Stimulated activated CD8-positive, alpha-beta memory T cell treated with anti-CD3 and anti-CD28 coated beads, Interleukin-2, amount 100 ng/mL, for 1 hour (primary cell): ENCODE measurements at places on chromosomes 1 and 21.
A peak's percentile ranks its signal among the peaks of the same experiment; 100 is the strongest.

- no peak for DNase-seq
Observed at GRCh38 chr1:188406636-188407035, 1577.9 kb downstream of the PLA2G4A start.

DNA sequence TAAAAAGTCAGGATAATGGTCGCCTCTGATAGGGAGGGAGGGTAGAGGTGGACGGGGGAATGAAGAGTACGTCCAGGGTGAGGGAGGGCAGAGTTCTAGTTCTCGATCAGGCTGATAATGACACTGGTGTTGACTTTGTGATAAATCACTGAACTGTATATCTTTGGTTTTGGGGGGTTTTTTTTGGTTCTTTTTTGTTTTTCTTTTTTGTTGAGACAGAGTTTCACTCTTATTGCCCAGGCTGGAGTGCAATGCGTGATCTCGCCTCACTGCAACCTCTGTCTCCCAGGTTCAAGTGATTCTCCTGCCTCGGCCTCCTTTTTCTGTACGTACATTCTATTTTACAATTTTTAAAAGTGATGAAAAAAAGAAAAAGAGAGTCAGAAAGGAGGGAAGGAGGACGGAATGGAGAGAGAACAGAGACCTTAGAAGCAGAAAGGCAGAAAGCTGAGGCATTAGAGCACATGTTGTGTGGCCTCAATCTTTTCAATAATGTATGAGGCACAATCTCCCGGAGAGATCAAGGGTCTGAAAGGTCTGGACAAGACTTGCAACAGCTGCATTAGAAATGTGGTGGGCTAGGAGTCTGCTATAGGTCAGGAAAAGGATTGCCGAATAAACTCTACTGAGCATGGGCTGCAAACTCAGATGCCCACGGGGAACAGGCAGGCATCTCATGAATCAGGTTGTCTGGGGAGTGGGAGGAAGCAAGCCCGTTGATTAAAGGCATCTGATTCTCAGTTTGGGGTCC lies 174.8 kb downstream of the TOMM20 start:
- no peak for DNase-seq

GRCh38 chr1:91891969-91892368 lies 6.0 kb upstream of the TGFBR3 start:
- no peak for DNase-seq

- DNase-seq: no peak
Observed at GRCh38 chr21:44850905-44851657, 22.4 kb downstream of the PTTG1IP start.

- no peak for DNase-seq
Observed at GRCh38 chr1:119593805-119594204, 54.3 kb downstream of the ZNF697 start.

DNA sequence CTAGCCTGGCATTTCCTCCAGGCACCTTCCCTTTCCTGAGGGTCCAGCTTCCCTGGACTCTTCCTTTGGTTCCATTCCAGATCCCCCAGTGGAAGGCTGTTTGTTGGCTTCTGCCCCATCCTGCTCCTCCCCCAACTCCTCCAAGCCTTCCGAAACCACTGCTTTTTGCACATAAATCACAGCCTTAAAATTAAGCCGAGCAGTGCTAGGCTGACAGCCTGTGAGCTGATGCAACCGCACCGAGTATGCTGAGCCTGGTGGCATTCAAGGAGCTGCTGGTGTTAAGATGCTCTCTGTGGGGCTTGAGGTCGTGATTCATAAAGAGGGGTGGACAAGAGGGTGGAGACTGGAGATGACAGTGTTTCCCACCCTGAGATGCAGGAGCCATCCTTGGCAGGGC lies 266.6 kb upstream of the C1orf174 start:
- DNase-seq: no peak

- DNase-seq: no peak
Observed at GRCh38 chr1:204191456-204191855, 4.8 kb downstream of the KISS1 start.

- DNase-seq: no peak
Observed at GRCh38 chr1:174448974-174449373, 1.2 kb downstream of the GPR52 start.

DNA sequence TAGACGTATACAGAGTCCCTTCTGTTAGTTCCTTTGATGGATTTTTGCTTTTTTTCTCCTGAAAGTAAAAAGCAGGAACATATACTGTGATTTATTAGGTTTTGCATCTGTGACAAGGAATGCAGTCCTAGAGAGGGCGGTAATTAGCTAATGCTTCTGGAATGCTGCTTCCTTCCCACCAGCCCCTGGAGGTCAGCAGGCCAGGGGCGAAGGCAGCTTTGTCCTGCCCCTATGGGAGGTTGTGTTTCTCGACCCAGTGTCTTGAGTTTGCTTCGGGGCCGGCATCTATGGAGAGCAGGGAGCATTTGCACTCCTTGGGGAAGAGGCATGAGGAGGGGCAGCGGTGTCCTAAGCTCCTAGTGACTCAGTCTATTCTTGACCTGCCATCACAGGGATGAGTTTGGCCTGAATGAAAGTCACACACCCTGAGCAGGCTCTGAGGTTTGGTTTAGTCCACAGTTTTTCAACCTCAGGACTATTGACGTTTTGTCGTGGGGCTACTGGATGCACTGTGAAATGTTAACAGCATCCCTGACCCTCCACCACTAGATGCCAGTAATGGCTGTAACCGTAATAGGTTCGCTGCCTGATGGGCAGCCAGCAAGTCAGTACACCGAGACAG lies 85.0 kb upstream of the KCNJ15 start:
- no peak for DNase-seq

DNA sequence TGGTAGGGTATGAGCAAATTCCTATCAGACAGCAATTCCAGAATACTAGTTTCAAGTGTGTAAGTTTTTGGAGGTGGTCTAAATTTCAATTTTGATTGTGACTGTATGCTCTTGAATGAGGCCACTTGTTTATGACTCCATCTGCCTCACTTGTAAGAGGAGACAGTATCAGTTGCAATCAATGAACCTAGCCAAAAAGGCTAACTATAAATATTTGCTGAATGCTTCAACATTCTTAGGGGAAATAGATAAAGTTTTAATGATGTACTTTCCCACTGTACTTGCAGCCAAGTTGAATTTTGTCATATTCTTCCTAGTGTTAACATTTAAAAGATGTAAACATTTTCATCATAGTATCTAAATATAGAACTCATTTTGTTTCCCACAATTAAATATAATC lies 32.1 kb upstream of the RWDD3 start:
- no peak for DNase-seq

DNA sequence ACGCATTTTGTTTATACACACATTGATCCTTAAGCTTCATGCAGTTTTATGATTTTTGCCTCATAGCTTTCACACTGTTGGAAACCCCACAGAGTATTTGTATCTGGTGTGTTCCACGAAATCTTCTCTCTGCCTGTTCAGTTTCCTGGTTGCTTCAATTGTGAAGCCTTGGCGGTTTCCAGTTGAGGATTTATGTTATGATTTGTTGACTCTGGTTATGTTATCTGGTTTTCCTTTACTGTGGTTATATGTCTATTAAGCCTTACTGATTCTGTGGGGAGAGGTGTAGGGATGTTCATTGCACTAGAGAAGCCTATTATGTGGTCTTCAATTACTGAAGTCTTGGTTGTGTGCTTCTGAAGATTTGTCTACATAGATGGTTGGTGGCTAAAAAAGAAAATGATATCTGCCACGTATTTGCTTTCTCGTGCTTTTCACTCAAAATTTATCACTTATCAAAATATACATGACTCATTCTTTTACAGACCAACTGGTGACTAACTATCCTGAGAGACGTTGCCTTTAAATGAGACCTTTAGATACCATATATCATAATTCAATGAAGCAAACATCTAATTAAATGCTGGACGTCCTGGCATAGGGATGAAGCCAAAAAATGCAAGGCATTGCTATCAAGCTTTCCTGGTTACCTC lies 488.0 kb upstream of the B3GALT2 start:
- no peak for DNase-seq

DNA sequence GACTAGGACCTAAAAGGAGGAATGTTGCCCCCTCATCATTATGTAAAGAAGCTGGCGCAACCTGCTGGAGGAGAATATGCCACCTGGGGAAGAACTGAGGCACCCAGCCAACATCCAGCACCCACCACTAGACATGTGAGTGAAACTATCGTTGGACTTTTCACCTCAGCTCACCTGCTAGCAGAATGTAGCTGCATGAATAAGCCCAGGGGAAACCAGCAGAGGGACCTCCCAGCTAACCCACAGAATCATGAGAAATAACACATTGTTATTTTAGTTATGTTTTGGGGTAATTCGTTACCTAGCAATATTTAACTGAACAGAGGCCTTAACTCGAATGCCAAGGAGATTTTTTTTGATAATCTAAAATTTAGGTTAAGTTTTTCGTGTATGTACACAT lies 542.5 kb upstream of the DAB1 start:
- DNase-seq: no peak

GRCh38 chr1:174165471-174166137 lies 6.3 kb downstream of the RABGAP1L start:
- no peak for DNase-seq

GRCh38 chr1:230400007-230400344 lies 26.2 kb downstream of the PGBD5 start:
- no peak for DNase-seq

DNA sequence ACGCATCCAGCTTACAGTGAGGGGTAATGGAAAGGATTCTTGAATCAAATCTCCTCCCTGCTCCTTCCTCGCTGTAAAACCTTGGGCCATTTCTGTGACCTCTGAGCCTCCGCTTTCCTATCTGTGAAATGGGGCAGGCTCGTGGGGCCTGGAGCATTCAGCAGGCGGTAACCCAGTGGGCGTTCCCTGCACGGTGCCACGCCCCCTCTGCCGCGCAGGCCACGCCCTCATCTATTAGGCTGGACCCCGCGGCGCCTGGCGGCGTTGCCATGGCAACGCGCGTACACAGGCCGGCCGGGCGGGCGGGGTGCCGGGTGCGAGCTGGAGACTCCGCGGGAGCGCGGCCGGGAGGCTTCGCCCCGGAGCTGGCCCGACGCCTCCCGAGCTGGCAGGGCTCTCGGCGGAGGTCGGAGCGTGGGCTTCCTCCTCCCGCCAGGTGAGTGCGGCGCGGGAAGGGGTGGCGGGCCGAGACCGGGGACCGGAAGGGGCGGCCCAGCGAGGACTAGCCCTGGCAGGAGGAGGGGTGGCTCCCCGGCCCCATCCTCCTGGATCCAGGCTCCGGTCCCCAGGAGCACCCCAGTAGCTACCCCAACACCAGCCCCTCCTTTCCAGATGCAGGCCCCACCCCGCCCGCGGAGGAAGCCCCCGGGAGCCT lies at the start of gene FHAD1:
Gene FHAD1, plus strand, starts transcription at position 264 of the 655 bp plus-strand sequence. CDS start 4,562 bp downstream, outside the sequence.
- DNase-seq: peak; percentile 24
